ENCODE measurements at places on chromosomes 13 and 19.

GRCh38 chr13:76684336-76684735 is 201.9 kb downstream of the KCTD12 start:
- no peak for DNase-seq

DNA sequence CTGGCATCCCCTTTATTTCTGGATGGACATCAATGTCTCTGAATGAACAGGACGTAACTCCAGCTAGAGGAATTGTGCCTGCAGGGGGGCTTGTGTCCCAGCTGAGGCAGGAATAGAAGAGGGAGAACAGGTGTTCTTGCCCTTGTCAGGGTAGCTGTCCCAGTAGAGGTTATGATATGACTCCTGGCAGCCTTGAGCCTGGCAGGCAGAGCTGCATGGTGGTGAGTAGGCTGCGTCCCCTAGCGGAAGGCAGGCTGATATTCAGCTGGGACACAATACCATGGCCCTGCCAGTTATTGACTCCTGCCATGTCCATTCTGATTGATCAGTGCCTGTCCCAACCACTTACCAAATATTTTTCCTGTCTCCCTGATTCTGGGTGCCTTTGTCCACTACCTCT is 197.2 kb downstream of the RAP2A start:
- no peak for DNase-seq

DNA sequence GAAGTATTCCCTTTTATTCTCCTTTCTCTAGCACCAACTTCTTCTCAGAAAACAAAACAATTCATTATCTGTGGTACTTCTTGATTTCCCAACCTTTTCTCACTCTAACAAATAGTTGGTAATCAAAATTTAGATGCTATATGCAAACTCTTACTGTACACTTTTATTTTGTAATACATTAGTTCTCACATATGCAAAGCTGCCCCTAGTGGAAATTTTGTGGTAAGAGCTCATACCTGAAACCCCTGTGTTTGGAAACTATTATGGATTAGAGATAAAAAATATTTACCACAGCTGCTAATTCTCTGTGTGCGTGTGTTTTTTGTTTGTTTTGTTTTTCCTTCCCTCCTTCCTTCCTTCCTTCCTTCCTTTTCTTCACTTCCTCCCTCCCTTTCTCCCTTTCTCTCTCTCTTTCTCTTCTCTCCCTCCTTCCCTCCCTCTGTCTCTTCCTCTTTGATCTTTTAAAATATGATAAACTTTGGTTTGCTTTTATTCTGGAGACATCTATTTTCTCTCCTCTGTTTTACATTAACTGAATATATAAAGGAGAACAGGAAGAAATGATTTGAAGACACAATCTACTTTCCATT is 537.4 kb downstream of the SLITRK6 start:
- no peak for DNase-seq

GRCh38 chr13:27371932-27372331 is 52.5 kb upstream of the GTF3A start:
- no peak for DNase-seq

GRCh38 chr13:88104576-88104975 is 433.4 kb downstream of the SLITRK5 start:
- no peak for DNase-seq
